ACHN (cell line): ENCODE measurements at places on chromosomes 13 and 19.

- DNase-seq = no peak
Observed at GRCh38 chr19:3136684-3137055, 837 bp downstream of the GNA15 start.

- DNase-seq = no peak
Observed at GRCh38 chr13:19795956-19796355, 13.2 kb upstream of the PSPC1 start.

DNA sequence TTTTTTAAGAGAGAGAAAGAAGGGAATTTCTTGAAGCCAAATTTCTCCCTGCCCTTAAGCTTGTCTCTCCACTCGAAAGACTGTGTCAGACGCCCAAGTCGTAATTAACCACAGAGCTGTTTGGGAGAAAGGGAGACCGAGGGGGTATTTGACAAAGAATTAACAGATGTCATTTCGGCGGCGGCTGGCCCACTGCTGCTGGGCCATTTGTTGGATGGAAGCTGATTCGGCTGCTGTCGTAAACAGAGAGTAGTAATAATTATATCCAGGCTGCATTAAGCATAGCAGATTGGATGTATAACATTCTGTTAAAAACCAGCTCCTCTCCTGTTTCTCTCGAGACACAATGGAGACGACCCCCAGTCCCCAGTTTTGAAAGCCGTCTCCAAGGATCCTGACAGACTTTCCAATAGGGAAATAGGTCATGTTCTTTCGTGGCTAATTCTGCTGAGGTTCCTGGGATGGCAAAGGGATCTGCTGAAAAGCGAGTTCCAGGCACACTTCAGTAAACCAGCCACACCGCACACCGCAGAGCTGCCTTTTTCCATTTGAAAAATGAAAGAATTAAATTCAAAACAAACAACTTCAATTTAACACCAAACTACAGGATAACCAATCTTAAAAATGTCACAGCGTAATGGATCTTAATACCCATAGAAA, 71.5 kb downstream of the KCTD15 start:
- DNase-seq = no peak

DNA sequence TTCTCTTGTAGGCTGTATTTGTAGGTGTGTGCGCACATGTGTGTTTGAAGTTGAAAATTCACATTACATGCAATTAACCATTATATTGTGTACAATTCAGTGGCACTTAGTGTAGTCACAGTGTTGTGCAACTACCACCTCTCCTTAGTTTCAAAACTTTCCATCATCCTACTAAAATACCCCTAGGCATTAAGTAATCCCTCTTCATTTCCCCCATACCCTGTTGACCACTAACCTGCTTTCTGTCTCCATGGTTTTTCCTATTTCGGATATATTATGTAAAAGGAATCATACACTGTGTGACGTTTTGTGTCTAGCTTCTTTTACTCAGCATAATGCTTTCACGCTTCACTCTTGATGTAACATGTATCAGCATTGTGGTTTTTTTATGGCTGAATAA, 16.1 kb downstream of the LSM14A start:
- DNase-seq = no peak

- no peak for DNase-seq
Observed at GRCh38 chr19:9139609-9140158, 513 bp upstream of the ZNF317 start.

GRCh38 chr19:17073869-17074633, 1.2 kb downstream of the HAUS8 start:
- no peak for DNase-seq

GRCh38 chr13:50128428-50128931, 113.2 kb downstream of the KCNRG start:
- DNase-seq = no peak

GRCh38 chr13:113645329-113645728, 12.7 kb downstream of the ATP4B start:
- no peak for DNase-seq

GRCh38 chr13:65857942-65858565, 1372.1 kb downstream of the PCDH9 start:
- no peak for DNase-seq

DNA sequence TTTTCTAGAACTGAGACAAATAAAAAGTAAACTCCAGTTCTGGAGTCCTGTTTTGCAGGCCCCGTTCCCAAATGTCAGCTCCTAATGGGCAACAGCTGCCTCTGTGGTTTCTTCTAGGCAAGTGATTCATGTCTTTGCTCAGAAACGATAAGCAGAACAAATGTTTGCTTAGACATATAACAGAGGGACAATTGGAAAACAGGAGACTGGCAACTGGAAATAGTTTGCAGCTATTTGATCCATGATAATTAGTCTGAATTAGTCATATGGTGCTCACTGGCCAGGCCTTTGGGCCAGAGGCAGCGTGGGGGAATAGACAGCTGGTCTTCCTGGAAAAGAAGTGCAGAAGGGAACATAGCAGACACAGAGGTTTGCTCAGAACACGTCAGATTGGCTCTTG, 29.2 kb upstream of the TSHZ3 start:
- no peak for DNase-seq

DNA sequence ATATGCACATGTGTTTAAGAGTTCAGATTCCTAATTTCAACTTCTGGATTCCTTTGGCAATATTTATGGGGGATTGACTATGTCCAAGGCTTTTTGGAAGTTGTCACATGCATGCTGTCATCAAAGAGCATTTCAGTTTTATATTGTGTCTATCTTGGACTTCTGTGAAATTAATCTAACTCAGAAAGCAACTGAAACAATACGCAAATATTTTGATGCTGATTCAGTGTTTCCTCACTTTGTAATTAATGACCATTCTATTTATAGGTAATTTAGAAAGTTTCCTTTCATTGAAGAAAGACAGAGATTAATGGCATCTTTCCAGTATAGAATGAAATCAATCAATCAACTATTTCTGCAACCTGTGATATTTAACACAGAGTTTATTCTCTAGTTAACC, 550.1 kb downstream of the PCDH9 start:
- no peak for DNase-seq

DNA sequence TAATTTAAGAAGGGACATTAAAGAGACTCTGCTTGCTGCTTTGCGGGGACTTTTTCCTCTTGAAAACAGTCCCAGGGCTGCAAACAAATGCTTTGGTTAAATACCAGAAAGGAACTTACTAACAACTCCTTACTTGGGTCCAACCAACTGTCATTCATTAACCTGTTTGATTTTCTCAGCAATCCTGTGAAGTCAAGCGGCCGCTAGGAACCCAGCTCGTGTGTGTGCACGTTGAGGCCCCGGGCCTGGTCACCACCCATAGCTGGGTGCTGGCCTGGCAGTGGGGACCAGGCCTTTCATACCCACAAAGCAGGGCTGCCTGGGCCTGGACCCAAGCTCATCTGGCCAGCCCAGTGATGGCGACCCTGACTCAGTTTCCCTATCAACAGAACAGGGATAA, 50.7 kb downstream of the C1QTNF9 start:
- no peak for DNase-seq

DNA sequence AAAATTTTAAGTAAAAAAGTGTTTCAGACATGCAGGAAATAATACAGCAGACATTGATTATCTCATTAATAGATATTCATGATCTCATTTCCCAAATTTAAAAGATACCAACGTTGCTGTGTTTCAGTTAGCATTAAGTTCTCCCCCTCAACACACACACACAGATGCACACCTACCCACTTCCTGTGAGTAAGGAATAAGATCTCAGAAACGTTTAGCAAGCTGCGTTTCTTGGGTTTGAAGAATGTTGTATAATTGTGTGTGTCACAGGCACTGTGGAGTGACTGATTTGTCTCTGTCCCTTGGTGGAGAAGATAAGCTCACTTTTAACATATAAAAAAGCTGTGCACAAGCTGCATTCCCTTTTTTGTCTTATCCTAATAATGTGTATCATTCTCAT, 196.8 kb downstream of the PDS5B start:
- no peak for DNase-seq

- no peak for DNase-seq
Observed at GRCh38 chr13:113793718-113794085, 34.7 kb downstream of the TMEM255B start.

GRCh38 chr13:113633485-113633873, 24.5 kb downstream of the ATP4B start:
- no peak for DNase-seq
